ENCODE measurements at places on chromosomes 2 and 18.

GRCh38 chr2:54728669-54729120, 5.2 kb downstream of the EML6 start:
- DNase-seq, result no peak

DNA sequence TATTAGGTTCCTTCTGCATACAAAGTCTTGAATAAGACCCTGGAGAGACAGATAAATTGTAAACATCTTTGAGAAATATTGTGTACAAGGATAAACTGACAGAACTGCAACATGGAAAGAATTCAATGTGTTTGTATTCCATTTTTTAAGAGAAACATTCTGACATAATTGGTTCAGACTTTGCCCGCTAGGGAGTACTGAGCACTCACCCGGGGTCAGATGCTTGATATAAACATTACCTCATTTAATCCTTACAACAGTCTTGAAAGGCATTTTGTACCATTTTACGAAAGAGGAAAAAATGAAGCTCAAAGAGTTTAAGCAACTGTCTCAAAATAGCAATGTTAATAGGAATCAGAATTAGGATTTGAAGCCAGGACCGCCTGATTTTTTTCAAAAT, 416.7 kb upstream of the CRIM1 start:
- no peak for DNase-seq

GRCh38 chr2:181183878-181184542, 203.6 kb downstream of the UBE2E3 start:
- no peak for DNase-seq

- no peak for DNase-seq
Observed at GRCh38 chr18:40371673-40372072, 1583.4 kb upstream of the PIK3C3 start.

GRCh38 chr18:77014538-77014937, 118.0 kb downstream of the MBP start:
- DNase-seq, result no peak

- no peak for DNase-seq
Observed at GRCh38 chr18:34522603-34523002, 187.5 kb upstream of the DTNA start.

DNA sequence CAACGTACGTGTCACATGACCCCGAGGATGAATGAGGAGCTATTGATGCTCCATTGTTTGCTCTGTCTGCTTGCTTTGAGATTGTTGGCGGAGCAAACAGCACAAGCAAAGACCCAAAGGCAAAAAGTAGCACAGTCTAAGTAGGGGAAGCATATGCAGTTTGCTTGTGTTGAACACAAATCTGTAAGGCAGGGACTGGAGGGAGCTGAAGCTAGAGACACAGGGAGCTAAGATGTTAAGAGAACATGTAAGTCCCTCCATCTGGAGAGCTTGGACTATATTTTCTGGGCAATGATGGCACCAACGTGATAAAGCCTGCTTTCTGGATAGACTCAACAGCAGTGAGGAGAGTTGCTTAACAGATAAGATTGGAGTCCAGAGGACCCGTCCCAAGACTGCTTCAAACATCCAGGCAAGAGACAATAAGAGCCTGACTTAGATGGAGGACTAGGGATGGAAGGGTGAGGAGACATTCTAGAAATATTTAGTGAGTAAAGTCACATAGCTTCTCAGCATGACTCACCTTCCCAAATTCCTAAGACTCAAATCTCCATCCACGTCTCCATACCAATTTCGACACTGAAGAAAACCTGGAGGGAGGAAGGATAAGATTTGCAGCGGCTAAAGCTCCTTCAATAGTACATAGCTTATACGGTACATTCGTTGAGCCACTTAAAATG, 88.1 kb upstream of the KLF7 start:
- no peak for DNase-seq

DNA sequence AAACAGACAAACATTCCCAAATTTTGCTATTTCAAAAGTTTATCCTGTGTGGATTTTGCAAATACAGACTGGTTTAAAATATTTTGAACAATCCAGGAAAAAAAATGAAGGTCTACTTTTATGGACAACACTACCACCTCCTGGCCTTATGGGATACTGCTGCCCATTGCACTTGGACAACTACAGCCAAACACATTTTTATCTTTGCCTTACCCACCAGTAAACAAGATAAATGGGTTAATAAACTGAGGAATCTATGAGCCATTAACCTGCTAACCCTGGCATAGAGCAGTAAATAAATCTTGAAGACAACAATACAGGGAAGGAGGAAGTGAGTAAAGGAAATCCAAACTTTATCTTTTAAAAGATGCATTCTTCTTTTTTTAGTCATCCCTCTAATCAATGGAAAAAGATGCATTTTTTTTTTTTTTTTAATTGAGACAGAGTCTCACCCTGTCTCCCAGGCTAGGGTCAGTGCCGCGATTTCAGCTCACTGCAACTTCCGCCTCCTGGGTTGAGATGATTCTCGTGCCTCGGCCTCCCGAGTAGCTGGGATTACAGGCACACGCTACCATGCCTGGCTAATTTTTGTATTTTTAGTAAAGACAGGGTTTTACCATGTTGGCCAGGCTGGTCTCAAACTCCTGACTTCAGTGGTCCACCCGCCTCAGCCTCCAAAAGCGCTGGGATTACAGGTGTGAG, 2.1 kb upstream of the SPIRE1 start:
- no peak for DNase-seq

GRCh38 chr2:219918944-219919343, 291.5 kb downstream of the SLC4A3 start:
- no peak for DNase-seq

- no peak for DNase-seq
Observed at GRCh38 chr2:203532957-203533658, 2.0 kb downstream of the RAPH1 start.

GRCh38 chr2:102028470-102028869, 36.7 kb downstream of the IL1R2 start:
- no peak for DNase-seq

DNA sequence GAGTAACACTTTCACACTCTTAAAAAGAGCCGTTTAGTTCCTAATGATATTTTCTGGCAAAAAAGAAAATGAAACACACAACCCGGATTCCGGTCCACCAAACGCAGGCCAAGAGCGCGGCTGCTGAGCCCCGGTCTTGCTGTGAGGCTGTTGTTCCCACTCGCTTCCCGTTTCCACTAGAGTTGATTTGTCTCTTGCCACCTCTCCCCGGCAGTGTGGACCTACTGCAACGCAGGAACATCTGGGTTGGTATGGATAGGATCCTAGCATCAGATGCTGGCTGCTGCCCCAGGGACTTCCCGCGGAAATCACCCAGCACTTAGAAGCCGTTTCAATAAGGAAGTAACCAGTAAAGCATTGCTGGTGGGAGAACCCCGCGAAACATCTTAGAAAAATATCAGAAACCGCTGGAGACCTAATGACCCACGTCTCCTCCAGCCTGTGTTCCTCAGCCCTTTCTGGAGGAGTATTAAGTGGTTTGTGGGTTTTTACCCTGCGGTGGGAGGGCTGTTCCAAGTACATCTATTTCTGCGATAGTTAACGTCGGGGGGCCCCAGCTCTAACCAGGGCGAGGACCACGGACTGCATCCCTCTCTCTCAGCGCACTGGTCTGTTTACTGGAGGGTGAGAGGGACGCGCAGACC, 939 bp downstream of the DOCK10 start:
- DNase-seq, result peak; percentile 39

DNA sequence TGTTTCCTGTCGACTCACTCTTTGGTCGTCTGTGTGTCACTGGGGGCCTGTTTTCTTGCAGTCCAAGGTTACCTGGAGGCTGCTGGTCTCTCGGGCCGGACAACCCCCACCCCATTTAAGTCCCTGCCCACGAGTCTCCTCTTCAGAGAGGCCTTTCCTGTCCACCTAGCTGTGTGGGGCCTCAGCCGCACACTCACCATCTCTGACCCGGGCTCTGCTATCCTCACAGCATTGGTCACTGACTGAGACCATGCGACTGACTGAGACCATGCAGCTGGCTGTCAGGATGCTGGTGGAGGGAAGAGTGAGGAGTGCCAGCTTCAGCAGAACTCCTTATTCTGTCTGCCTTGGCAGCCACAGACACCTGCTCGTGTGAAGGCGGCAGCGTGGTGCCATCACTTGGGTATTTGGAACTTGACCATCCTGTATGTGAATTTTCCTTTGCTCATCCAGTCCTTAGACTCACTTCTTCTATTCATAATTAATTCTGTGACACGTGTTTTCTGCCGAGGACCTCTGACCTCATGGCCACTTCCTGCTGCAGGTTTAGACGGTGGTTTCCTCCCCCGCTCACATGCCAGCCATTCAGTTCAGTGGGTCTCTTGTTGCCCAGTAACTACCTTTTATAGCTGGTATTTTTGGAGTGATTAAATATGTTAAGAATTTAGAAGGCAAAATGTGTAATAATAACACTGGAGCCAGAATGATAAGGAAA, 47.5 kb upstream of the ASB1 start:
- DNase-seq, result no peak

GRCh38 chr2:174603280-174603679, 5.7 kb upstream of the WIPF1 start:
- no peak for DNase-seq

Data from activated naive CD8-positive, alpha-beta T cell treated with anti-CD3 and anti-CD28 coated beads, Interleukin-2, amount 50 U/mL, for 16 hours (primary cell).